ENCODE measurements at places on chromosomes 16 and 17. TPM values are rescaled to one million over a fixed set of nuclear protein-coding genes. Genes with fewer than 3 reads are reported as not detected.

SLC16A6 gene
- total RNA-seq, result 3.8 TPM

OR4D2 gene
- total RNA-seq, result not detected

THRA gene
- total RNA-seq, result 4.4 TPM

GNAO1 gene
- total RNA-seq, result 3.0 TPM

SGF29 gene
- 24.3 TPM for total RNA-seq

MT1B gene
- total RNA-seq, result not detected

FOXK2 gene
- total RNA-seq, result 23.1 TPM

PIRT gene
- not detected for total RNA-seq

RAMP2 gene
- total RNA-seq, result not detected

FBXW10 gene
- 0.06 TPM for total RNA-seq

DNA sequence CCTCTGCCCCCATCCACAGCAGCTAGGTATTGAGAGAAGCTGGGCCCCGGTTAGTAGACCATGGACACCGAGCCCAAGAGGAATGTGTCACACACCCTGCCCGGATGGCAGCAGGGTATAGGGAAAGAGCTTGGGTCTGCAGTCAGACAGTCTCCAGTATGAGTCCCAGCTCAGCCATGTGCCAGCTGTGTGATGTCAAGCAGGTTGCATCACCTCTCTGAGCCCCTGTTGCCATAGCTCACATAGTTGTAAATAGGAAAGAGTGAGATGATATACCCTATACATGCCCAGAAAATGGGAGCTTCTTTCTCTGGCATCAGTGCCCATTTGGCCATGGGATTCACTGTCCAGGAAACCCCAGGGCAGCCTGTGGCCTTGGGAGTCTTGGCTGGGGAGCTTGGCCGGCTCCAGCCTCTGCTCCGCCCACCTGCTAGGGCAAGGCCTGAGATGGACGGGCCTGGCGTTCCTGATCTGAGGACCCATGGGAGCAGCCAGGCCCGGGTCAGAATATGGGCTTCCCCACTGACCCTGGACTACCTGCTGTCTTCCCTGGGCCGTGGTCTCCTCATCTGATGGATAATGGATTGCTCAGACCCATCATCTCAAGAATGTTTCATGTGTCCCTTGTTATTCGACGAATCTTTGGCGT, 13.2 kb downstream of the CD300LG start:
- DNase-seq, result no peak

DNA sequence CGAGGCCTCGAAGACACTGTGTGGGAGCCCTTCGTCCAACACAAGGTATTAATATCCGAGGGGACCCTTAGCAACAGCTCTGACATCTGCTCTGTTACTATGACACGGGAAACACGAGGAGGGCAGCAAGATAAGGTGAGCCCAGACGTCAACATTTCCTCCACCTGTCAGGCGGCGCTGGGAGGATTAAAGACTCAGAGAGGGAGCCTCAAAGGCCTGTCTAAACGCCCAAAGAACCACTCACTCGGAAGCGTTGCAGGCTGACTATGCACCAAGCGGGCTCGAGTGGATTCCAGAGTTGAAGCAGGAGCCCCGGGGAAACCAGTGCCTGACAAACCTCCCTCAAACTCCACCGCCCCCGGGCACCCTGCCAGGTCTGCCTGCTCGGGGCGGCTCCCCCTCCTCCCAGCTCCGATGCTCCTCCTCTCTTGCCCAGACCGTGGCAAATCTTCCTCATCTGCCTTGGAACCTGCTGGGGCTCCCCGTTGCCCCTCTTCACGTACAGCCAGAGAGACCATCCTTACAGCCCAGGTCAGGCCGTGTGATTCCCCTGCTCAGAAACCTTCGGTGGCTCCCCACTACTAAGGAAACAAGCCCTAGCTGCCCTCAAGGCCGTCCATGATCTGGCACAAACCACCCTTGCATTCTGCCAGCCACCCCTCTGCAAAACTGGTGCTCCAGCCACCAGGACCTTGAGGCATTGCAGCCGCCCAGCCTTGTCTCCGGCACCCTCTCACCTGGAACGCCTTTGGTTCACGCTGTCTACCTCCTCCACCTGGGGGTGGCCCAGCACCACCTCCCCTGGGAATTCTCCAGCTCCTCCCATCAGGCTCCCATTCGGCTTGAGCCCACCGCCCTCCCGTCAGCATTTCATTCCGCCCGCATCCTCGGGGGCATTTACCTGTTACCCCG, 16.2 kb downstream of the RPH3AL start:
- peak; percentile 61 for DNase-seq

- no peak for DNase-seq
Measured at GRCh38 chr16:30721606-30722005, 22.6 kb downstream of the SRCAP start.

- DNase-seq, result no peak
Measured at GRCh38 chr17:30422171-30422570, 43.4 kb downstream of the CPD start.

DNA sequence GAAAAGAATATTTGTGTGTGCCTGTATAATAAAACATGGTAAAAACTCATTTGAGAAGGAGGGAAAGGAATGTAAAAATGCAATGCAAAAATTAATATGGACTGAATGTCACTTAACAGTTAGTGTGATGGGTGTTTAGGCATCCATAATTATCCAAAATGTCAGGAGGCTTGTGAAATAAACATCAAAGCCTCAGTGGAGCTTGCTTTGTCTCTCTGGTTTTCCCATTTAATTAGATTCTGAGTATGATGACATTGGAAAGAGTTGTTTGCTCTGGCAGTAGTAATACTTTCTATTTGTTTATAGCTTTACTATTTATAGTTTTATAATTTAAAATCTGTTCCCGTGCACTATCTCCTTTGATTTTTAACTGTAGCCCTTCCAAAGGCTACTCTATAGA, 51.9 kb downstream of the CNTNAP4 start:
- no peak for DNase-seq

DNA sequence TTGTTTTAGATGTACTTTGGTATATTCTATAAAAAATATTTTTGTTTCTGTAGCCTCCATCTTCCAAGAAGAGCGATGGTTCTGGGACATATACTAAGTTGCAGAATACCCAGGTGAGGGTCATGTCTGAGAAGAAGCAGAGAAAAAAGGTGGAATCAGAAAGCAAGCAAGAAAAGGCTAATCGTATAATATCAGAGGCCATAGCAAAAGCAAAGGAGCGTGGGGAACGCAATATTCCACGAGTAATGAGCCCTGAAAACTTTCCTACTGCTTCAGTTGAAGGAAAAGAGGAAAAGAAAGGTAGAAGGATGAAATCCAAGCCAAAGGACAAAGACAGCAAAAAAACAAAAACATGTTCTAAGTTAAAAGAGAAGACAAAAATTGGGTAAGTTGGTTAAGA, 154.6 kb downstream of the CHD9 start:
- no peak for DNase-seq

- DNase-seq, result no peak
Measured at GRCh38 chr16:9429646-9430330, 338.3 kb downstream of the HAPSTR1 start.

GRCh38 chr17:14307560-14308024, 6.7 kb downstream of the HS3ST3B1 start:
- peak; percentile 67 for DNase-seq

GRCh38 chr16:26705346-26705745, 361.4 kb upstream of the C16orf82 start:
- DNase-seq, result no peak

GRCh38 chr17:31416503-31416923, 25.0 kb downstream of the RAB11FIP4 start:
- no peak for DNase-seq

- DNase-seq, result no peak
Measured at GRCh38 chr17:75756451-75757085, 8.4 kb downstream of the GALK1 start.

- DNase-seq, result peak; percentile 46
Measured at GRCh38 chr16:75860326-75861053, 134.2 kb upstream of the CPHXL start.

DNA sequence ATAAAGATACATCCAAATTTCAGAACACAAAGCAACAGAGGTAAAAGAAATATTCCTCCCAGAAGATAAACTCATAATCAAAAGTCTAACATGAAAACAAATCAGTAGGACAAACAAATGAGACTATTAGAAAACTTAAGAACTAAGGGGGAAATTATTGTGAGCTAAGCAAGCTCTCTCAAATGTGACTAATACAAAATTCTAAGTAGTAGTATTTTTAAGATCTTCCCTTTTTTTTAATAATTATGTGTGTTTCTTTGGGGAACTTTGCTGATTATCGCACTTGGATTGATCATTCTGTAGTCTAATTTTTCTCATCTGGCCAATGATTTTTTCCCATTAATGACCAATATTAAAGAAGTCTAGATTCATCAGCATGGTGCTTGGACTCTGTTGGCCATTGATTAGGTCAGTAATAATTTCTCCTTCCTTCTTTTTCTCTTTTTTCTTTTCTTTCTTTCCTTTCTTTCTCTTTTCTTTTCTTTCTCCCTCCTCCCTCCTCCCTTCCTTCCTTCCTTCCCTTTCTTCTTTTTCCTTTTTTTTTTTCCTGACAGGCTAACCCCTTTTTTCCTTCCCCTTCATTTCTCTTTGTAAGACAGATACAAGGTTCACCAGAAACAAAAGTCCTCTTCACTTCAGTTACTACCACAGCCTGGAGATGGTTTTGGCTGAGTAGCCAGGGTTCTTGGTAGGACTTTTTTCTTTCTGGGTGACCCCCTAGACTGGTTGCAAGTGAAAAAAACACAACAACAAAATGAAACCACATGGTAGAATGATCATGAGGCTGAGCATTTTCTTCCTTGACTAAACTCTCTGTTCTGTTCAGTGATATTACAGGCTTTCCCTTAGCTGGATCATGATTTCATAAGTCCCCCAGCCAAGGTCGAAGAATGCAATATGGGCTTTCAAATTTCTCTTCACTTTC, 2.9 kb upstream of the ABCA6 start:
- no peak for DNase-seq

- DNase-seq, result peak; percentile 89
Measured at GRCh38 chr17:81481073-81481799, 31.4 kb downstream of the ACTG1 start.

GRCh38 chr17:47901423-47901822, 5.4 kb downstream of the SP2 start:
- no peak for DNase-seq

DNA sequence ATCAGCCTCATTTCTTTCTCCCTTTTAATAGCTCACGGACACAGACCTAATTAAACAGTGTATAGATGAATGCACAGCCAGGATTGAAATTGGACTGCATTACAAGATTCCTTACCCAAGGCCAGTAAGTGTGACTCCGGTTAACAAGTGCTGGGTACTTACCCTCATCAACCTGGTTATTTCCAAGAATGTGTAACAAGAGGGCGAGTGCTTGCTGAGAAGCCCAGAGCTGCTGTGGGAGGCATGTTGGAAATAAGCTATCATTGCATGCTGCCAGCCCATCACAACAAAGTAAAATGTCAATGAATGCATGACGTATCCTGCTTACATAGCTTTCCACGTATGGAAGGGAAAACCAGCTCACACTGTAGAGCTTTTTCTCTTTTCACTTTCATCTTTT, 19.5 kb downstream of the LYRM1 start:
- no peak for DNase-seq

DNA sequence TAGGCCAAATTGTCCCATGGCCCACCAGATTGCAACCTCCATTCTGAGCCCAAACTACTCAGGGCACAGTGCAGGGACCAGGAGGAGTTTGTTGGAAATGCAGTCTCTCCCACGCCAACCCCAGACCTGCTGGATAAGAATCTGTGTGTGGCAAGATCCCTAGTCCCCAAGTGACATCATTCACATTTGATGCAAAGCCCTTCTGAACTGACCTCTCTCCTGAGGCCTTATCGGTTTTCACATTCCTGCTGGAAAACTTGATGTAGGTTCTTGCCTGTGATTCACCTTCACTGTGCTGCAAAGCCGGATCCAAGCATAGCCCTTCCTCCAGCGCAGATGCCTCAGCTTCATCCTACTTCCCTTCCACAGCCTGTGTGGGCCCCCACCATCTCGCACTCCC, 6.6 kb upstream of the SHCBP1 start:
- no peak for DNase-seq

DNA sequence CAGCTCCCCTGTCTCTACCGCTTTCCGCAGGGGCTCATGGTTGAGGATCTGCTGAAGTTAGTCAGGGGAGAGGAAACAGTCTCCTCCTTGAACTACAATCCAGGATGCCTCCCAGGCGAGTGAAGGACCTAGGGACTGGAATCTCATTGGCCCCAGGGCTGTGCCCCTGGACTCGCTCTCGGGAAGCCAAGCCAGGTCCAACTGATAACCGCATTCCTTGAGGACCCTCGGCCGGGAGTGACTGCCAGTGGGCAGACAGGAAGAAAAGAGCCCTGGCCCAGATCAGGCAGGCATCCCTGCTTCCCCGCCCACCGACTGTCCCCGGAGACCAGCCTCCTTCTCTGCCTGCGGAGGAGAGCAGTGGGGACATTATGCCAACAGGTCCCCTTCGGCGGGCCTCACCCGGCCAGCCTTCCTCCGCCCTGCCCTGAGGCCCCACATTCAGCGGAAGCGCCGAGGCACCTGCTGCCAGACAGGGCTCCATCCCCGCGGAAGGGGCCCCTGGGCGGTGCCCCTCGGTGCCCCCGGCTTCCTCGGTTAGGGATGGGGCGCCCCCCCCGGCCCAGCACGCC, 776 bp downstream of the LRRC75A start:
- DNase-seq, result no peak

DNA sequence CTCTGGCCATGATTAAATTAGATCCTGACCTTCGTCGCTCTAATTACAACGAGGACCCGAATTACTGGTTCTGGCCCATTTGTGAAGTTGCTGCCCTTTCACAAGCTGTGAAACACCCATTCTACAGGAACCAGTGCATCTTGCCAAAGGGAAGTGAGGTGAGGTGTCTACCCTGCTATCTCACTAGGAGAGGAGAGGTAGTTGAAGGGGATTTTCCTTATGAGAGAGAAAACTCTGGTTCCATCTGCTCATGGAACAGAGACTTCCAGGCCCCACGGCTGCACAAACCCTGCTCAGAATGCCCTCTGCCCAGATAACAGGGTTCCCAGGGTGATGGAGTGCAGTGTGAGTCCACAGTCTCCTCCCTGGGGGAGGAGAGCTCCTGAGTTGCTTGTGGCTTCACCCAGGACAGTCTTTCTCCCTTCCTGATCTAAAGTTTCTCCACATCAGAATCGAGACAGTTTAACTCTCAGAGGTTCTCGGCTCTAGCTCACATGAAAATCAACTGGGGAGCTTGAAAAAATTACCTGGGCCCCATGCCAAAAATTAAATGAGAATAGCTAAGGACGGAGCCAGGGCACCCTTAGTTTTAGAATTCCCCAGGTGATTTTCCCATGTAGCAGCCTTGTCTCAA, 7.8 kb upstream of the SSTR2 start:
- no peak for DNase-seq

GRCh38 chr16:6096931-6097670, 999.5 kb upstream of the EEF2KMT start:
- peak; percentile 27 for DNase-seq

- no peak for DNase-seq
Measured at GRCh38 chr16:17082095-17082882, 388.5 kb downstream of the XYLT1 start.
